ENCODE measurements at places on chromosomes 13 and 19. TPM values are rescaled to one million over a fixed set of nuclear protein-coding genes. Genes with fewer than 3 reads are reported as not detected.

RPS5 gene
- 1,879 TPM for polyA plus RNA-seq

ZNF419 gene
- 8.0 TPM for polyA plus RNA-seq

KLK7 gene
- polyA plus RNA-seq: 0.14 TPM

CEBPA gene
- 10.8 TPM for polyA plus RNA-seq

TGFBR3L gene
- polyA plus RNA-seq: 2.6 TPM

APLP1 gene
- polyA plus RNA-seq: 5.8 TPM

FOSB gene
- 128 TPM for polyA plus RNA-seq

CGB5 gene
- not detected for polyA plus RNA-seq

RASAL3 gene
- 1.8 TPM for polyA plus RNA-seq

RAX2 gene
- polyA plus RNA-seq: not detected

NKPD1 gene
- polyA plus RNA-seq: 0.37 TPM

TNNI3 gene
- polyA plus RNA-seq: not detected

MAP2K7 gene
- 31.0 TPM for polyA plus RNA-seq

CEACAM5 gene
- polyA plus RNA-seq: not detected

EID2B gene
- 6.9 TPM for polyA plus RNA-seq

Measured in urinary bladder (tissue), 4 donors.